Stimulated activated CD4-positive, alpha-beta T cell treated with anti-CD3 and anti-CD28 coated beads, Interleukin-15, amount 100 ng/mL, for 24 hours (primary cell): ENCODE measurements at places on chromosomes 3 and 15.

GRCh38 chr3:113287803-113288648, 76.7 kb downstream of the BOC start:
- DNase-seq: peak; percentile 63

GRCh38 chr3:120852412-120852811, 55.6 kb upstream of the STXBP5L start:
- no peak for DNase-seq

DNA sequence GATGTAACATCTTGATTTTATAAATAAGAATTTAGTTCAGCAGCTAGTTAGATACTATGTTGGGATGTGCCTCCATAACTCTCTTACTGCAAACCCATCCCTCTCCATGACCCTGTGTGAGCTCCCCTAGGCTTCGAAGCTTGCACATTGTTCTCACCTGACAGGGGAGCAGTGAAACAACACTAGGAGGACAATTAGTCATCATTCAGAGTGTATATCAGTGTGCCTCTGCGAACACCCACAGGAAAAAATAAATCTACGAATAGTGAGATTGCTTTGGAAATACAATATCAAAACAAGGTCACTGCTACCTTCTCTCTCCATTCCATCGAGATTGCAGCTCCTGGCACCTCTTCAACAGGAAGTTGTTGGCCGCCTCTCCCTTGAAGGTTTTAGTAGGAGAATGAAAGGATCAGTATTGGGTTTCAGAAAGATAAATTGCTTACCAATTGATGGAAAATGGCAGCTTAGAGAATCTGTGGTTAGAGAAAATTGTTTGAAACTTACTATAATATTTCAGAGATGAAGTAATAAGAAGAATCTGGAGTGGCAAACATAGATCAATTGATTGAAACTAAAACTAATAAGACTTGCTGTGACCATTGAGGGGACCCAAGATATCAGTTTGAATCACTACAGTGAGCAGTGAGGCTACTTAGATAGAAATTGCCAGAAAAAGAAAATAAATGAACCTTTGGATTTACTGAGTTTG, 103.2 kb downstream of the CHL1 start:
- no peak for DNase-seq

- DNase-seq: no peak
Measured at GRCh38 chr3:183958775-183959174, 58.9 kb downstream of the ABCC5 start.

DNA sequence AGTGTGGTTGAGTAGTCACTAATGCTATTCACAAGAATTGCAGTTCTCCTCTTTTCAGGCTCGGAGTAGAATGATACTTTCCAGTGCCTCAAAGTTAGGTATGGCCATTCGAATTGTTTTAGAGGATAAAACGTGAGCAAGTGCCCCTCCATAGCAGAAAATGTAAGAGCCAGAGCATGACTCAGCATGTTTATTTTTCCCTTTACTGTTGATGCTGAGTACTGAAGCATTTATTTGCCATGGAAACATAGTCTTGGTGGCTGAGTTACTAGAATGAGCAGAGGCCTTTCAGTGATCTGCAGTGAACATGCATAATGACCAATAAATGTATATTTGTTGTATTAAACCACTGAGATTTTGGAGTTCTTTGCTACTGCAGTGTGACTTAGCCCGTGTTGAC, 540.6 kb downstream of the NLGN1 start:
- no peak for DNase-seq

DNA sequence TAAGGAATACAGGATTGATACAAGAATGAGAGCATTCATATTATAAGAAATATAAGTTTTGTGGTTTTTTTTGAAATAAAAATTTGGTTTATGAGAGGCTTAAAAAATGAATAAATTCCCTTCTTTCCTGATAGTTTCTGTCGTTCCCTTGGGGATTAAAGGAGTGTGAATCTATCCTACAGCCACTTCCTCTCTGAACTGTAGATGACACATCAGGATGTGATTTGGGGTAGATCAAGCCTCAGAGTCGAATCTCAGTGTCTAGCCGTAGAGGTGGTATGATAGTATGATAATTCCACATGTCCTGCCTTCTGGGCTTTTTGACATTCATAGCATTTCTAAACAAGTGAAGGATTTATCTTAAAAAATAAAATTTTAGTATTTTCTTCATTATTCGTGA, 343.1 kb downstream of the LPP start:
- DNase-seq: no peak

- no peak for DNase-seq
Measured at GRCh38 chr15:59548501-59549226, 62.9 kb upstream of the GCNT3 start.

- DNase-seq: no peak
Measured at GRCh38 chr3:71035886-71036285, 547.6 kb downstream of the FOXP1 start.

DNA sequence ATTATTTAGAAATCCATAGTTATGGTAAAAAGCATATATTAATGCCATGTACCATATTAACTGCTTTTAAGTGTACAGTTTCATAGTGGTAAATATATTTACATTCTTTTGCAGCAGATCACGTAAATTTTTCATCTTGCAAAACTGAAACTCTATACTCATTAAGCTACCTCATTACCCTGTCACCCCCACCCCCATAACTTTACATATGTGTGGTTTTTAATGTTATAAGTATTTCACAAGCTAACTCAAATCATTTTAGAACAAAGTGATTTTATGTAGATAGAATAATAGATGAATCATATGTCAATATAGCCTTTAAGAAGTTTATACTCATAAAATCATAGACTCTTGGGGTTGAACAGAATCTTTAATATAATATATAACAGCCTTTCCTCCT, 7.1 kb upstream of the TP63 start:
- DNase-seq: no peak

DNA sequence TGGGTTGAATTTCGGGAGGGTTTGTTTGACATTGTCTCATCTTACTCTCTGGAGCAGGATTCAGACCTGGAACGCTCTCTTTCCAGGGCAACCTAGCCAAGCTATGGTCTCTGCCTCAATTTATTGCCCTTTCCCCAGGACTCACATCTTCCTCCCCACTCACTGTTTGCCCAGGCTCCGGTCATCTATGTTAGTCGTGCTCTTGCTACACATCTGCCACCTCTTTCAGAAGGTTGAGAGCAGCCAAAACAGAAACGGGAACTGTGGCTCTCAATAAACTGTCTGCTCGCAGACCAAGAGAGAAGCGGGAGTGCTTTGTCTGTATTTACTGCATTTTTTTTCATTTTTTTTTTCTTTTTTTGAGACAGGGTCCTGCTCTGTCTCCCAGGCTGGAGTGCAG, 81.6 kb downstream of the ST6GAL1 start:
- DNase-seq: no peak

- DNase-seq: no peak
Measured at GRCh38 chr3:127091376-127091775, 101.6 kb upstream of the PRR23E start.

GRCh38 chr15:69551391-69552056, 98.9 kb downstream of the RPLP1 start:
- no peak for DNase-seq

GRCh38 chr3:196208942-196209695, 2.1 kb downstream of the ZDHHC19 start:
- DNase-seq: no peak

GRCh38 chr3:150411976-150412375, 3.9 kb downstream of the TSC22D2 start:
- DNase-seq: no peak

- no peak for DNase-seq
Measured at GRCh38 chr3:10996345-10997013, 3.9 kb downstream of the SLC6A1 start.

DNA sequence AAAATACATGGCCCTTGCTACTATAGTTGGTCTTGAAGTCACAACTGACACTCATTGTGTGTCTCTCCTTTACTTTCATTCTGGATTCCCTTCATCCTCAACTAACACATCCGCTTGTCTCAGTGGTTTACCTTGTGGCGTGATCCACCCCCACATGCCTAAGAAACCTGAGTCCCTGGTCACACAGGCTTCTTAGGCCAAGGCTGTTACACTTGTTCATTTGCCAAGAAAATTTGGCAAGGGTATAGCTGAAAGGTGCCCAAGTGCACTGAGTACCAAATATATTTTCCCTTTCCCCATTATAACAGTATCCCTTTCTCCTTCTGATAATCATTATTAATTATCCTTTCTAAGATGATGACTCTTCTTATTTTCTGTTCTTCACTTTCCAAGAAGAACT, 207.6 kb upstream of the STAC start:
- DNase-seq: no peak

- no peak for DNase-seq
Measured at GRCh38 chr15:36756707-36757106, 177.3 kb downstream of the CDIN1 start.

GRCh38 chr15:77528968-77529319, 103.8 kb downstream of the LINGO1 start:
- no peak for DNase-seq

DNA sequence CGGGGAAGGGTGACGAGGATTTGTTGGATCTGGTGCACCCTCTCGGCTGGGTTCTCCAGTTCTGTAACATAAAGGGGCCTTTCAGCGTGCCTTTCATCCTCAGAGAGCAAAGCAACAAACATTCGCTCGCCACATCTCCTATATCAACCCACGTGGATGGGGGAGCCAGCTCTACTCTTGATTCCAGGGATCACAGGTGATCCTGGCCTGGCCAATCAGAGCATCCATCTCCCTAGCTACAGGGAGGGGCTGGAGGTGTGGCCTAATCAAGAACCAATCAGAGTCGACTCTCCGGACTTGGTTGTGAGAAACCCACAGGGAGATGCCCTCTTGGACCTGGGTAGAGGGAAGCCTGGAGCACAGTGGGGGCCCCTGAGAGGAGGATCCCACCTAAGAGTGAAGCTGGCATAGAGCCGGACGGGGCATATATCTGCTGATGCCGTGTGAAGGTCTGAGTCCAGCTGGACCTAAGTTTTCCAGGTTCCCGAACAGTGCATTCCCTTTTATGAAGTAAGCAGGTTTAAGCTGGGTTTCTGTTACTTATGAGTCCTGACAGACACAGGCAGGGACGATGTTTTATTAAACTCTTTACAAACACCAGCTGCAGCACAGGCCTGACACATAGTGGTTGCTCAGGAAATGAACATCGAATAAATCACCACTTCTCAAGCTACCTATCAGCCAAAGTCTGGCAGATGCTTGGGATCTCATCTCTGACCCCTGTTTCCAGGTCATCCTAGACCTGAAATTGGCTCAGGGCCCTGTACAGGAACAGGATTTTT, 50.7 kb upstream of the RAD18 start:
- no peak for DNase-seq

- DNase-seq: no peak
Measured at GRCh38 chr3:194658477-194659242, 13.3 kb downstream of the LSG1 start.

- no peak for DNase-seq
Measured at GRCh38 chr3:25037049-25037547, 391.0 kb upstream of the RARB start.

DNA sequence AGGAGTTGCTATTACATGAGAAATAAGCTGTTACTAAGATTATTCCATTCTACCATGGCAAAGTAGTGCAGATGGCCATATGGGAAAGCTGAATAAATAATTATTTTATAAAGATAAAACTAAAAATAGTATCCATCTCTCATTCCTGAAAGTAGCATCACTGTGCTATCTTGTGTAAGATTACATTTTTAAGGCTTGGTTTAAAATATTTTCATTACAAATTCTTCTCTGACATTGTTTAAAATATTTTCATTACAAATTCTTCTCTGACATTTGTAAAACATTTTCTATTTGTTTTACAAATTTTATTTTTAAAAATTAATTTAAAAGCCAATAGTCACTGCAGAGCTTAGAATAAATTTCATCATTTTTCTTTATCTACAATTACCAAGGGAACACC, 665.5 kb upstream of the NAALADL2 start:
- no peak for DNase-seq

- peak; percentile 88 for DNase-seq
Measured at GRCh38 chr3:10248984-10249748, 907 bp downstream of the TATDN2 start.

GRCh38 chr3:48217449-48217848, 5.8 kb upstream of the CAMP start:
- no peak for DNase-seq

- peak; percentile 47 for DNase-seq
Measured at GRCh38 chr3:51384055-51384725, 901 bp upstream of the MANF start.

GRCh38 chr15:33636958-33637357, 326.2 kb downstream of the RYR3 start:
- DNase-seq: no peak

- no peak for DNase-seq
Measured at GRCh38 chr3:76552653-76553052, 487.2 kb upstream of the ROBO2 start.

DNA sequence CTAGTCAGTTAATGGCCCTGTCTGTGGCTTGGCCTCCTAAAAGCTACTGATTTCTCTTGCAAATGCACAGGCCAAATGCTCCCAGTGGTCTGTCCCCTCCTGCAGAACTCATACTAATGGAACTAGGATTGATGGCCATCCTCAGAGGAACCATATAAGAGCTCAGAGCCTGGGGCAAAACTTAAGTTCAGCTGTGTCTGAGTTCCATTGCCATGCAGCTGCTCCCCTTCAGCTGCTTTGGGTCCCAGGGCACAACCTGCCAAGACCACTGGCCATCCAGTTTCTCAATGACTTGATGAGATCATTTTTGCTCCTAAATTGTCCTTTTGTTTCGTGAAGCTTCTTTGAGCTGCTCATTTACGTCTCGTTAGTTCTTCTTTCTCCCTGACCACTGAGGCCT, 529.5 kb upstream of the TBL1XR1 start:
- DNase-seq: no peak

- peak; percentile 72 for DNase-seq
Measured at GRCh38 chr15:89361451-89362202, 27.0 kb upstream of the POLG start.

GRCh38 chr15:44193651-44194322, 1.3 kb downstream of the FRMD5 start:
- peak; percentile 4 for DNase-seq

- no peak for DNase-seq
Measured at GRCh38 chr15:70714015-70714414, 49.3 kb downstream of the UACA start.

DNA sequence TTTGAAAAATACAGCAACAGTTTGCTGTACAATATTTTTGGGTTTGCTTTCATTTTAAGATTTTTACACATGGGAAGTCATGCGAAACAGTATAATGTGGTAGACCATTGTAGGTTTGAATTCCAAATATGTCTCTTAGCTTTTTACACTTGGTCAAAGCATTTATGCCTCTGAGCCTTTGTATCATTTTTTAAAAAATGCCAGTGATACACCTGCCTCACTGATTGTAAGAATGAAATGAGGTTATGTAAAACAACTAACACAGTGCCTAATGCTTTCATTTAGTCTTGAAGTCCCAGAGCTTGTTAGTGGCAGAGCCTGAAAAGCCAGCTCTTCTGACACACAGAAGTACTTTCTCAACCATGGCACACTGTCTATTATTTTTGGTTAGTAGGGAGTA, 202.0 kb downstream of the UBE2E2 start:
- no peak for DNase-seq

GRCh38 chr15:80489030-80489594, 84.9 kb downstream of the ARNT2 start:
- no peak for DNase-seq

- no peak for DNase-seq
Measured at GRCh38 chr3:124248471-124249028, 256.6 kb upstream of the ROPN1 start.
